Cortex of kidney (tissue), 1 donor: ENCODE measurements at places on chromosomes 7 and 10.

GRCh38 chr10:84820596-84820995, 492.2 kb downstream of the CCSER2 start:
- DNase-seq = no peak

GRCh38 chr10:78464856-78465267, 431.2 kb downstream of the RPS24 start:
- DNase-seq = no peak

DNA sequence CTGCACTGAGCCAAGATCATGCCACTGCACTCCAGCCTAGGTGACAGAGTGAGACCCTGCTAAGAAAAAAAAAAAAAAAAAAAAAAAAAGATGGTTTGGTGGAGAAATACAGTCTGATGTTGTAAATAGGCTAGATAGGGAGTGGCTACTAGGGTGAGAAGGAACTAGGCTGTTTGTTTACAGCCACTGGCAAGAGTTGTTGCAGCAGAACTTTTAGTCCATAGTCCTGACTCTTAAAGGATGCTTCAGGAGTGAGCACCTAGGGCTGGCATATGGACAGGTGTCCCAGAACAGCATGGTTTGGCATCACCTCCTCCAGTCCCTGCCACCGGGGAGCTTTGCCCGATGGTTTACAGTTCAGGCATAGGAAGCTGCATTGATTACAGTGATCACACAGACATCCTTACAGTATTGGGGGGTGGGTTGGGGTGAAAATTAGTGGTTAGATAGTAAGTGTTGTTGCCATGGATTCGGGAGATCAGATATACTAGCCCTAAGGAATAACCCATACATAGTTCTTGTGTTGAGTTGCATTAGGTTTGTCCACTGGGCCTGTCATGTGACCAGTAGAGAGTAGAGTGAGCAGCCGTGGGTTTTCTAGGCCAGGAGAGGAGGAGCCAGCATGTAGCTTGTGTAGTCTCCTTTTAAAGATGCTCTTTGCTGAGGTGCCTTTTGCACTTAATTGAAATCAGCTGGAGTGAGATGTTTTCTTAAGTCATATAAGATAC, 35.9 kb downstream of the ZRANB1 start:
- no peak for DNase-seq

GRCh38 chr10:34889004-34889869, 74.1 kb upstream of the PARD3 start:
- no peak for DNase-seq

DNA sequence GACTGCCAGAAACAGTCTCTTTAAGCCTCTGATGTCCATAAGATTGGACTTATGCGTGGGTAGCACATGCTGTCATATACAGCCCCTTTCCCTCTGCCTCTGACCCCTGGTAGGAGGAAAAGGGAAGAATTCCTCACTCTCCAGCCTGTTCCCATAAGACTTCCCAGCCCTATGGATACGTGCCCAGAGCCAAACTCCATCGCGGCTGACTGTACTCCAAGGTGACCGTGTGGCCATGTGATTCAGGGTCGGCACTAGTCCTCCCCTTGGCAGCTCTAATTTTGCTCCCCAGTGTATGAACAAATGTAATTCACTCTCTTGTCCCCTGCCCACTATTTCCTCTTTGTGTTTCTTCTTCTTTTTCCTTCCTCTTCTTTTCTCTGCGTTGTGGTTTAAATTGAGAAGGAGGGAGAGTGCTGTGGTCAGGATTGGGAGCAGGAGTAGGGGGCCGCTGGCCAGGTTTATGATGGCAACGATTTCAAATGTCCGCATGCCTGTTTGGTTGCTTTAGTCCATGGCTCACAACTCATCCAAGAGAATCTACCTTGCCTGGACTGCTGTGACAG, 43.8 kb downstream of the PRLHR start:
- no peak for DNase-seq
